Fibroblast of lung (primary cell): ENCODE measurements at places on chromosomes 6 and 20.

- no peak for DNase-seq
These were observed 60.1 kb upstream of the ELOVL5 start for GRCh38 chr6:53408826-53409225.

GRCh38 chr6:34324738-34325444 lies 67.6 kb downstream of the NUDT3 start:
- peak; percentile 78 for DNase-seq

GRCh38 chr6:150229436-150230163 lies 86.8 kb downstream of the PPP1R14C start:
- DNase-seq: peak; percentile 76

GRCh38 chr6:118704915-118705314 lies 53.5 kb upstream of the CEP85L start:
- DNase-seq: no peak

- no peak for DNase-seq
These were observed at the start of gene PROKR2 for GRCh38 chr20:5316188-5317158. TSS of gene PROKR2 (minus strand) at chr20:5316954. CDS start at chr20:5314369, 2,585 bp downstream.

DNA sequence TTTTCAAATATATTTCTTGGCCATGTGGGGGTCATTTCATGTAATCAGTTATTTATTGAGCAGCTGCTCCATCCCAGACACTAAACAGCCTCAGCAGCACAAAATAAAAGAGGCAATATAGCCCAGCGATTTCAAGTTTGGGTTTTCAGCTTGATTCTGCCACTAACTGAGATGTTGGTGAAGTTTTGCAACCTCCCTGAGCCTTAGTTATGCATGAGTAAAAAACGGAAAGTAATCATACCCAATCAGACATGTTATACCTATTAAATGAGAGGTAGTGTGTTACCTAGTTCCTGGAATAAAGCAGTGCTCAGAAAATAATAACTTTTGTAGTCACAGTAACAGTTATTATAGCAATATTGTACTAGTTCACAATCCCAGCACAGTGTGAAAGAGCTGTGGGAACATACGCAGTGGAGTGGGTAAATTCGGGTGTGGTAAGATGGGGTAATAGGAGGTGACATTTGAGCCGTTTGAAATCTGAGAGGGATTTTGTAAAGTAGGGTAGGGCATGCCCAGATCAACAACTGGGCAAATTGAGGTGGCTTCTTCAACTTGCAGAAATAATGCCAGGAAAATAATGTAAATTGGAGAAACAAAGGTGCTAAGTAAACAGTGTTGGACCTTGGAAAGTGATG lies 1.5 kb downstream of the SLC9A8 start:
- DNase-seq: no peak

GRCh38 chr6:26471970-26472369 lies 14.2 kb downstream of the BTN2A1 start:
- DNase-seq: no peak

DNA sequence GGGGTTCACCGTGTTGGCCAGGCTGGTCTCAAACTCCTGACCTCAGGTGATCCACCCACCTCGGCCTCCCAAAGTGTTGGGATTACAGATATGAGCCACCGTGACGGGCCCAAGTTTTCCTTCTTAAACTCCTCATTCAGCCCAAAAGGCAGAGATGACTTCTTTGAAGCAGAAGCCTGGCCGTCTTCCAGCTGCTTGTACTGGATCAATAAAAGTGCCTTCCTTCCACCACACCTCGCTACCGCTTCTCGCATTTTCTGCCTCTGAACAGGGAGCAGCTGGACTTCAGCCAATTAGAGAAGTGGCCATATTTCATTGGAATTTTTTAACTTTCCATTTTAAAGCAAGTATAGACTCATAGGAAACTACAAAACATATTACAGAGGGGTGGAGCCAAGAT lies 241.1 kb downstream of the PREX1 start:
- DNase-seq: no peak

DNA sequence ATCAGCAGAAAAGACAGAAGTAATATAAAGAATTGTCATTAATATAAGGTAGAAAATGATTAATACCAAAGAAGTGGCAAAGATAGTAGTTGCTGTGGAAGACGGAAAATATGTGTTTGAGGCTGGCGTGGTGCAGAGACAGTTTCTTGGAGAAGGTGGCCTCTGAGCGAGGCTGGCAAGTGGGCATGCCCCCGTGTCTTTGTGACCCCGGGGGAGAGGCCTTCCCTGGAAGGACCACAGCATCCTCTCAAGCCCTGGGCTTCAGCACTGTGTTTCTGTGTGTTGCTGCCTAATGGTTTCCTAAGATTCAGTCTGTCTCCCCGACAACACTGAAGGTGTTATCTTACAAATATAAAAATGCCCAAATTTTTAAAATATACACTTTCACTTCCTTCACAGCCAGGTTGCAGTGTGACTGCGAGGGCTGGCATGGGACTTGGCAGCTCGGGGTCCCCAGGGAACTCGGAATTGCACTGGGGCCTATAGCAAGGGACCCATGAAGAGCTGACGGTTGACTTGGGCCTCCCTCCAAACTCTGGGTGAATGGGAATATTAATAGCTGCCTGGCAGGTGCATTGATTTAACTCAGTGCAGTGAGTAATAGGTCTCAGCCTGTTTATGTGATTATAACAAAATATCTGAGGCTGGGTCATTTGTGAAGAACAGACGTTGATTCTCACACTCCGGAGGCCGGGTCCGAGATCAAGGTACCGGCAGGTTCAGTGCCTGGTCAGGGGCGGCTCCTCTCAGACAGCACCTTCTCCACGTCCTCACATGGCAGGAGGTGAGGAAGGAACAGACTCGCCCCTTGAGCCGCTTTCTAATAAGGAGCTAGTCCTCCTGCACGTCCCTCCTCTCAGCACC lies 47.4 kb upstream of the AFDN start:
- no peak for DNase-seq

DNA sequence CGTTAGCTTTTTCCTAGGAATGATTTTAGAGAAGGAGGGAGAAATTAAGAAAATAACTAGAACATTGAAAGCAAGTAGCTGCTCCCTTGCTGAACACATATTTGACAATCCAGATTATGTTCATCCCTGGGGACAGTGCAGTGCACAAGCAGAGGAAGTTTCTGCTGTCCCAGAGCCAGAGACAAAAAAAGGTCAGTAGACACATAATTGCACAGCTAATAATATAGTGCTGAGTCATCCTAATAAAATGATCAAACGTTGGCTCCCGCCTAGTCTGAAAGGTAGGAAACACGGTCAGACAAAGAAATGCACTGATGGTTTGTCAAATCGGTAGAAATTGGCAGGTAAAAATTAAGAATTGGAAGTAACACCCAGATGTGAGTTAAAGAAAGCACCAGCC lies 21.7 kb upstream of the SSTR4 start:
- DNase-seq: no peak

DNA sequence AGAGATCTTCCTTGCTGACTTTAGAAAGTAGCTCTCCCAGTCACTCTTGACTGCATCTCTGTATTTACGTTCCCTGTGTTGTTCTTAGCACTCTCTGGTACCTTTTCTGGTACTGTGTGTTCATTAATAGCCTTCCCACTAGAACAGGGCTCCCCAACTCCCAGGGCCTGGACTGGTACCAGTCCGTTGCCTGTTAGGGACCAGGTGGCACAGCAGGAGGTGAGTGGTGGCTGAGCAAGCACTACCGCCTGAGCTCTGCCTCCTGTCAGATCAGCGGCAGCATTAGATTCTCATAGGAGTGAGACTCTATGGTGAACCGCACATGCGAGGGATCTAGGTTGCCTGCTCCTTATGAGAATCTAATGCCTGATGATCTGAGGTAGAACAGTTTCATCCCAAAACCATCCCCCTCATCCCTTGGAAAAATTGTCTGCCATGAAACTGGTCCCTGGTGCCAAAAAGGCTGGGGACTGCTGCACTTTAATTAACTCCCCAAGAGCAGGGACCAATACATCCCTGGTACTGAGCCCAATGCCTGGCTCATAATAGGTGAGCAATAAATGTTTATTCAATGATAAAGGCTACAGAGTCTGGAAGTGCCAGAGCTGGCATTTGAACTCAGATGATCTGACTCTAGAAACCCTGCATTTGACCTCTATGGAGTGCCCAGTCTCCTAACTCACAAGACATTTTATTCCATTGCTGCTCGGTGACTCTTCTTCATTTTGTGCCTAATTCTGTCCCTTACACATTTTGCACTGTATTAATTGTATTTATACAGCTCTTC lies 11.0 kb downstream of the UTRN start:
- no peak for DNase-seq

DNA sequence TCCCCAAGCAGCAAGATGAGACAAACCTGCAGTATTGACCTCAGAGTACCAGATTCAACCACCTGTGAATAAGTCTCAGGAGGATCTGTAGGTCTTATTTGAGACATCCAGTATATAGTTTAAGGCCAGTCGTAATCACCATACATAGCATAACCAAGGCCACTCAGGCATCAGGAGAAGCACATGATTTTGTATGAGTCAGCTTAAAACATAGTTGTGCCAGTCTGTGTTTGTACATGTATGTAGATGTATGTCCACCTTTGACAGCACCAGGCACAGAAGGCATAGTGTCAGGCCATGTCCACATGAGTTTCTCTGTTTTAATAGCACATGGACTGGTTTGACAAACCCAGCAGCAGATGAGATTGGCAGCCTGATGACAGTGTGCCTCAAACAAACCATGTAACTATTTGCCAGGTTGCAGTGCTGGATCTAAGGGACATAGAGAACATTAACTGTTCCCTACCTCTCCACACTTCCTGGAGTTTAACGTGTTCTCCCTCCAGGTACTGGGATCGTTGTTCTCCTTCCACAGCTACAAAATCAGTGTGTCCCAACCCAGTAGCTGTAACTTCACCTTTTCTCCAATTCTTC lies 8.6 kb upstream of the ASIP start:
- no peak for DNase-seq

- DNase-seq: peak; percentile 41
These were observed 86.7 kb downstream of the GMDS start for GRCh38 chr6:2158596-2159271.

- DNase-seq: no peak
These were observed 31.0 kb upstream of the SLC9A8 start for GRCh38 chr20:49781676-49782075.

DNA sequence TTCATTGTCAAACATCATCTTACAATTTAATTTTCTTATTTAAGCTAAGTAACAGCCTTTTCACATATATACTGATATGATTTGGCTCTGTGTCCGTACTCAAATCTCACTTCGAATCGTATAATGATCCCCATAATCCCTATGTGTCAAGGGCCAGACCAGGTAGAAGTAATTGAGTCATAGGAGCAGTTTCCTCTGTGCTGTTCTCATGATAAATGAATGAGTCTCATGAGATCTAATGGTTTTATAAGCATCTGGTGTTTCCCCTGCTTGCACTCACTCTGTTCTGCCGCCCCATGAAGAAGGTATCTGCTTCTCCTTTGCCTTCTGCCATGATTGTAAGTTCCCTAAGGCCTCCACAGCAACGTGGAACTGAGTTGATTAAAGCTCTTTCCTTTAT lies 25.1 kb upstream of the CMTR1 start:
- DNase-seq: no peak

- no peak for DNase-seq
These were observed 85.0 kb upstream of the CEP85L start for GRCh38 chr6:118736440-118736839.

- DNase-seq: peak; percentile 77
These were observed 181.0 kb downstream of the COL12A1 start for GRCh38 chr6:75024828-75025227.

DNA sequence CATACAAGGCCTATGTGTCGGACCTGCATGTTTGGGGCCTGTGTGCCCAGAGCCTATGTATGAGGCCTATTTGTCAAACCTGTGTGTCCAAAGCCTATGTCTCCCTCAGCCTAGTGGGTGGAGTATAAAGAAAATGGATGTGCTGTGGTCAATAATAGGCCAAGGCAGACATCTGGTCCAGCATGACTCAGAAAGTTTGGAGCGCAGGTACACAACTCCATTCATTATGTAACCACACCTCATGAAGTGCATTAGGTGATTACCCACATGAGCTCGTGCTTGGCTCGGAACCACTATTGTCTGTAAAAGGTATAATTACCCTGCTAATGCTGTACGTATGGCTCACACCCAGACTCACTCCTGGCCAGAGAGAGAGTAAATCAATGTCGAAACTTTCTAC lies 302.4 kb upstream of the POU3F2 start:
- DNase-seq: no peak

DNA sequence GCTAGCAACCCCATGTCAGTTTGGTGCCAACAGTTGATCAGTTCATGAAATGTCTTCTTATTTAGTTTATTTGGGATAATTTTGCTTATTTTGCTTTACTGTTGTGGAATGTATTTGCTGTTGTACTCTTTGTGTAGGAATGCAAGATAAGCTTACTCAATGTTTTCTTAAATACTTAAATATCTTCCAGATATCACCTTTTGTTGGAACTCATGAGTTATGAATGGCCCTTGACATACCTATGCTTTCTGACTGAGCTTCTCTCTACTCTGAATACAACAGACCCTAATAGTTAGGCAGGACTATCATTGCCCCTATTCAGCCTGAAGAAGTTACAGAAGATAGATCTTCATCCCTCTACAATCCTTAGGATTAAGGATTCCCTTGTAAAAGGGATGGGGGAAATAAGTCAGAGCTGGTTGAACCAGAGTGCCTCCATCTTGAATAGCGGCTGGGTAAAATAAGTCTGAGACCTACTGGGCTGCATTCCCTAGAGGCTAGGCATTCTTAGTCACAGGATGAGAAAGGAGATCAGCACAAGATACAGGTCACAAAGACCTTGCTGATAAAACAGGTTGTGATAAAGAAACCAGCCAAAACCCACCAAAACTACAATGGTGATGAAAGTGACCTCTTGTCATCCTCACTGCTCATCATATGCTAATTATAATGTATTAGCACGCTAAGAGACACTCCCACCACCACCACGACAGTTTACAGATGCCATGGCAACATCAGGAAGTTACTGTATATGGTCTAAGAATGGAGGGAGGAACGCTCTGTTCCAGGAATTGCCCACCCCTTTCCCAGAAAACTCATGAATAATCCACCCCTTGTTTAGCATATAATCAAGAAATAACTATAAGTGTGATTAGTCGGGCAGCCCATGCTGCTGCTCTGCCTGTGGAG lies 196.9 kb downstream of the AKAP7 start:
- DNase-seq: no peak

GRCh38 chr6:129844118-129844891 lies 16.8 kb downstream of the TMEM244 start:
- DNase-seq: peak; percentile 66

- no peak for DNase-seq
These were observed 262.8 kb downstream of the TMEM242 start for GRCh38 chr6:157060440-157060952.

GRCh38 chr6:169839898-169840631 lies 88.6 kb downstream of the ERMARD start:
- no peak for DNase-seq
